ENCODE measurements at places on chromosomes 13 and 19. TPM values are rescaled to one million over a fixed set of nuclear protein-coding genes. Genes with fewer than 3 reads are reported as not detected.

PSG3 gene
- 0.42 TPM for total RNA-seq

RFPL4AL1 gene
- not detected for total RNA-seq

S1PR5 gene
- not detected for total RNA-seq

RYR1 gene
- total RNA-seq = 4.9 TPM

SIRT2 gene
- total RNA-seq = 78.4 TPM

LRRC63 gene
- 0.20 TPM for total RNA-seq

ENOX1 gene
- total RNA-seq = not detected

POLRMT gene
- 62.9 TPM for total RNA-seq

GJA3 gene
- not detected for total RNA-seq

TMEM145 gene
- total RNA-seq = not detected

KCNJ14 gene
- total RNA-seq = 2.2 TPM

CCNA1 gene
- not detected for total RNA-seq

LILRA2 gene
- not detected for total RNA-seq

ZSCAN5A gene
- 6.8 TPM for total RNA-seq

SIGLECL1 gene
- not detected for total RNA-seq

ZNF681 gene
- total RNA-seq = 1.9 TPM

IL11 gene
- not detected for total RNA-seq

ADGRE1 gene
- 2.4 TPM for total RNA-seq

IL4I1 gene
- total RNA-seq = 3.7 TPM

ITPKC gene
- 5.6 TPM for total RNA-seq

CEACAM7 gene
- not detected for total RNA-seq

IZUMO4 gene
- 16.5 TPM for total RNA-seq

LRRC8E gene
- not detected for total RNA-seq

All from CD4-positive, CD25-positive, alpha-beta regulatory T cell (primary cell).